Mesenteric fat pad (tissue), 1 donor: ENCODE measurements at places on chromosomes 4 and X. TPM values are rescaled to one million over a fixed set of nuclear protein-coding genes. Genes with fewer than 3 reads are reported as not detected.

GRCh38 chrX:140710710-140711109 lies 1.2 kb downstream of the LINC00632 start:
- DNase-seq = no peak

GRCh38 chr4:73735231-73735630 lies 5.1 kb upstream of the CXCL8 start:
- DNase-seq = no peak

DNA sequence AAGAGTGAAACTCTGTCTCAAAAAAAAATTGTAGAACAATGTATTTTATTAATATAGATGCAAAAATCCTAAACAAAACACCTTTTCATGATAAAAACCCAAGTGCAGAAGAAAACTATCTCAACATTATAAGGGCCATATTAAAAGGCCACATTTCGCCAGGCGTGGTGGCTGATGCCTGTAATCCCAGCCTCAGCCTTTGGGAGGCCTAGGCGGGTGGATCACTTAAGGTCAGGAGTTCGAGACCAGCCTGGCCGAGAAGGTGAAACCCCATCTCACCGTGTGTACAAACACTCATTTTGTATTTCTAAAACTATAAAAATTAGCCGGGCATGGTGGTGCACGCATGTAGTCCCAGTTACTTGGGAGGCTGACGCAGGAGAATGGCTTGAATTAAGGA lies 9.9 kb upstream of the FAM193A start:
- DNase-seq = no peak

DNA sequence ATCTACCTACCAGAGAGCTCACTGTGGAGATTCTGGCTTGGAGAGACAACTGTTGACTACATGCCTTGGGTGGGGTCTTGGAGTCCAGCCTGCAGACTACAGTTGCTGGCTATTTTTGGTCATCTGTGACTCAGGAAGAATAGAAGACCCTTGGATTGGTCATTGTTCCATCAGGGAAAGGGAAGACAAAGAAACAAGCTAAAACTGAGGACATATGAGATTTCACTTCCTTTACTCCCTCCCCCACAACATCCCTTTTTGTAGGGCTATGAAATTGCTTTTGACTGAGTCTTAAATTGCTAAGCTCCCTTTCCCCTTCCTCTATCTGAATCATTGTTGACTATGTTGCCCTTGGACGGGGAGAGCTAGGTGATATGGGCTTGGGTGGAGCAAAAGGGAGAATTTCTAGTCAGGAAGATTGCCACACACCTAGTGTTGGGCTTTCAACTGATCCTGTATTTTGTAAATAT lies 11.7 kb downstream of the MSN start:
- DNase-seq = no peak

- DNase-seq = no peak
Observed at GRCh38 chr4:164866817-164867490, 10.0 kb upstream of the APELA start.

GRCh38 chr4:8744083-8744805 lies 127.4 kb downstream of the HMX1 start:
- DNase-seq = peak; percentile 87

DNA sequence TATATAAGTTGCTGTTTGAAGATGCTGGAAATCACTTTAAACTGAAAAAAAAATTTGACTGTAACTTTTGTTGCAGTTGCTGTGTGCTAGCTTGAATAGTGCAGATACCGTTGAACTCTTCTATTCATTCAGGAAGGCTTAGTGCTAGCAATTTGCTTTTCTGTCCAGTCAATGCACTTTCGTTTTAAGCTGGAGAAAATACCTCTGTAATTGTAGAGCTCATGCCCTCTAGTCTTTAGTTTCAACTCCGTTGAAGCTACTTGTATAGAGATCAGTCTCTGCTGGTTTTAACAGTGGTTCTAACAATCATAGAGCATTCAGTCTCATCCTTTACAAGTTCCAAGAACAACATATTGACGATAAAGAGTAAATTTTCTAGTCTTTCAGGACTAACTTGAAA lies 49.0 kb upstream of the TRPC3 start:
- no peak for DNase-seq

GRCh38 chrX:41184312-41184711 lies 99.1 kb downstream of the USP9X start:
- DNase-seq = no peak

- DNase-seq = no peak
Observed at GRCh38 chr4:139060591-139060990, 45.0 kb downstream of the NOCT start.

GRCh38 chrX:105150557-105150956 lies 69.9 kb downstream of the TEX13A start:
- DNase-seq = no peak

GRCh38 chrX:10634392-10635161 lies 14.2 kb upstream of the MID1 start:
- DNase-seq = no peak

DNA sequence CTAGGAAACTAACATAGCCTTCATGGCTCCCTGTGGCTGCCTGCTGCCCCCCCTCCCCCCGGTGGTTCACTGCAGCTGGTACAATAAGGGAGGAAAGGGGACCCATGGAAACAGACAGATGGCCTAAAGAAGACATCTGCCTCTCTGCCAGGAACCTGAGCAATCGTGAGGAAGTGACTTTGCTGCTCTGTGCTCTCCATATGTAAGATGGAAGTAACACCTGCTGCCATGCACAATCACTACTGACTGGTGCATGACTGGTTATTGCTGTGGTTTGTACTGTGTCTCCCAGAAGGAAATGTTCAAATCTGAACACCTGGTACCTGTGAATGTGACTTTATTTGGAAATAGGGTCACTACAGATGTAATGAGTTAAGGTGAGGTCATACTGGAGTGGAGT lies 43.6 kb downstream of the CD99L2 start:
- no peak for DNase-seq

DNA sequence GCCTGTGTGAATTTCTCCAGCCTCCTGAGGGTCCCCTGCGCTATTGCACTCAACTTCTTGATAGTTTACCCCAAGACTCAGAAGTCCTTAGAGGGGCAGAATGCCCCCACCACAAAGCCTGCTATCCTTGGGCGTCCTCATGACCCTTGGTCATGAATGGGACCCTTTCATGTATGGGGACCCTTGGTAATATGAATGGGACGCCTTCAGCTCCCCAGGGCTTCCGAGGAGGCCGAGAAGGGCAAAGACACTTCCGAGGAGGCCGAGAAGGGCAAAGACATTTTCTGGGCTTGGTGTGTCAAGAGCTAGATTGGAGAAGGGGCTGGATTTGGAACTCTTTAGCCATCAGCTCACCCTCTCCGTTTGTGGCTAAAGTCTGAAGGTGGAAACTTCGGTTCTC lies 8.6 kb downstream of the SHOX start:
- no peak for DNase-seq

GRCh38 chr4:54378461-54378860 lies 149.4 kb downstream of the PDGFRA start:
- no peak for DNase-seq

GRCh38 chr4:38983787-38984598 lies 48.2 kb downstream of the TMEM156 start:
- no peak for DNase-seq

GRCh38 chr4:101871962-101872676 lies 81.6 kb downstream of the BANK1 start:
- no peak for DNase-seq

DNA sequence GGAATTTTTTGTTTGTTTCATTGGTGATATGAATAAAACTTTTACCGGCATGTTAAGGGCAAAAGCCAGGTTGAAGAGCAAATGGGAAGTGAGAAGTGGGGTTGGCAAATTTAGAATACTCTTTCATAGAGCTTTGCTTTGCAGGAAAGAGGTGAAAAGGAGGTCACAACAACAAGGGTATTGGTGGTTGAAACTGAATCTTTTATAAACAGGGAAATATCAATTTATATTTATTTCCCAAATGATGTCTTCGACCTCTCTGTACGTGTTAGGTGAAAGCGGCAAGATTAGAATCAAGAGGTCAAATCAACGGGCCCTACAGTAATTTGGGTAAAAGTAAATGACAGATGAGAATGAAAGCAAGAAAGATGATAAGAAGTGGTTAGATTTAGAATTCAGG lies 3.4 kb downstream of the SMR3A start:
- DNase-seq = no peak

DNA sequence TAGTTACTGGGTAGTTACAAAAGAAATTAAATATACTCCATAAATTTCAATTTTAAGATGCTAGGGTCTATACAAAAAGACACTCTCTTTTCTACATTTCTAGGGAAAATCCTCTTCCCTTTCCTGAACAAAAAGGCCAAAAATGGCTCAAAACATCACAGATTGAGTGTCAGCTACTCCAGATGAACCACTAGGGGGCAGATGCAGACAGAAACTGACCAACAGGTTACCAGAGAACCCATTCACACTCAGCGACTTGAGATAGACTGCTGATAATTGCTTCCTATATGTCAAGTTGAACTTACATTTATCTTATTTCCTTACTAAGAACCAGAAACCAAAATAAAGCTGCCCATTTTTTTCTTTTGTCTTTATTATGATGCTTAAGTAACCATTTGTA lies 83.4 kb upstream of the MID1IP1 start:
- DNase-seq = no peak

DNA sequence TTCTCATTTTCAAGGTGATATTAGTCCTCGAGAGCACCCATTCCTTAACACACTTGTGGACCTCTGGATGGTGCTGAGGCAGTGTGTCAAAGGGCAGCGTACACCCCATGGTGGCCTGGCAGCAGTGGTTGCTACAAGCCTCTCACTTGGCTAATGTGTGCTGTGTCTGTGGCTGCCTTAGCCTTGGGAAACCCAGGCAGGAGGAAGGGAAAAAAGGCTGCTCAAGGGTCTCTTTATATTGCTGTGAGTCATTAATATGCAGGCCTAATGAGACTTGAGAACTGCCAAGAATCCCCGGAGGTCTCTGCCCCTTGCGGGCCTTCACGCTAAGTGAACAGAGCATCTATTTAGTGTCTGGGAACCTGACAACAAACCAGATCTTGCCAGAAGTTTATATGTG lies 7.0 kb downstream of the PCDH10 start:
- no peak for DNase-seq

DNA sequence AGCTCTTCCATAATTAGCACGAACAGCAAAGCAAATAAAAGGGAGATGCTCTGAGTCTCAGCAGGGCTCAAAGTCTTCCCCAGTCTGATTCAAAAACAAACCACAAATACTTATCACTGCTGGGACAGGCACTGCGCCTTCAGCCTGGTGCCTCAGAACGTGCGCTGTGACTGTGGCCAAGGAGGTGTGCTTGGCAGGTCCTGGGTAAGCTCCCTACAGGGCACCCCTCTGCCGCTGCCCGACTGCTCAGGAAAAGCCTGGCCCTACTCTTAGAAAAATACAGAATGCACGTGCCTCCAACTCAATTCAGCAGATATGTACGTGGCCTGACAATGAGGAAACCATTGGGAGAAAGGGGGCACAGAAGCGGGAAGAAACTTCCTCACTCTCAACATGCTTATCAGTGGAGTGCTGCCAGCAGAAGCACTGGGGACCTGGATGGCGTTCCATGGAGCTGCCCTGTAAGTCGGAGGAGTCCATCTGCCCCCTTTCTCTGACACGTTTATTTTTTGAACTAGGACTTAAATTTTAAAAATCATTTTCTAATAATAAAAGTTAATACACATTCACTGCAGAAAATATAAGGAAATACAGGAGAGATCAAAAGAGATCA lies 86.8 kb downstream of the GATB start:
- DNase-seq = no peak

GRCh38 chrX:107741404-107741790 lies 34.2 kb downstream of the TSC22D3 start:
- DNase-seq = no peak

DNA sequence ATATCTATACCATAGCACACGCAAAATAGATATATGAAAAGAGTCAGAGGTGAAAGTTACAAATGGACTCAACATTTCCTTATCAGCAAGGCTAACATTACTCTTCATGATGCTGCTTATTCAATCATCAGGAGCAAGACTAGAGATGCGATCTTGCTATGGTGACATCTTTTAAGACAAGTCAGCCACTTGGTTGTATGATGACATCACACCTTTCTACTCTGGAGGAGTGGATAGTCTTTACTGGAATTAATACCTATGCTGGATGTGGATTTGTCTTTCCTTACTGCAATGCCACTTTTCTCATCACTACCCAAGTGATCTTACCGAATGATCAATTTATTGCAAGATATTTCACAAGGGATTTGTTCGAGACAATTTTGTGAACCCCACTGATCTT lies 87.0 kb upstream of the SPOCK3 start:
- DNase-seq = no peak

GRCh38 chr4:138843616-138844015 lies 172.0 kb upstream of the NOCT start:
- DNase-seq = no peak

DNA sequence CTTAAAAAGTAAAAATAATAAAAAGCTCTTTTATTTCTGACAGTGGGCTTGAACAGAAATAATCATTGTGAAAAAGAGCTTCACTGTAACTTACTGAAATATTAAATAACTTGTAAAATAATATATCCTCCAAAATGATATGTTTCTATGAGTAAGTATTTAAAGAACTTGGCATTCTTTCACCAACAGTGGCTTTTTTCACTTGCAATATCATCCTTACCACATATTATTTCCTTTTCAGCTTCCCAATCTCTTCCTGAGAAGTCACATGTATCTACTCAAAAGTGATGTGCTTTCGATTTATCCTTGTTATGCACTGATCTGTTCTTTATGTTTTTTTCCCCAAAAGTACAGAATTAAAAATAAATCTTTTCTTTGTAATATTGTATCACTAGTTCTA lies 2.2 kb upstream of the PCDH18 start:
- DNase-seq = no peak

GRCh38 chr4:9771034-9771433 lies 10.4 kb upstream of the DRD5 start:
- DNase-seq = no peak

DNA sequence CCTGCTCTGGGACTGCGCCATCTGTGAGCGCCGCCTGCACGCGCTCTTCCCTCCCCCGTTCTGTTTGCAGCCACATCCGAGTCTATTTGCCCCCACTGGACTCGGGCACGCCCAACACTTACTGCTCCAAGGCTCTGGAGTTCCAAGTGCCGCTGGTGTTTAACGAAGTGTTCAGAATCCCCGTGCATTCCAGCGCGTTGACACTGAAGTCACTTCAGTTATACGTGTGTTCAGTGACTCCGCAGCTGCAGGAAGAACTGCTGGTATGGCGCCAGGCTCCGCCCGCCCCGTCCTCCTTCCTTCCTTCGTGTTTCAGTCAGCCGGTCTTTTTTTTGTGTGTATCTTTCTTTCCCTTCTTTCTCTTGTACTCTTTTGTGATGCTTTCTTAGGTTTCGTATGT lies 30.7 kb upstream of the CLCN4 start:
- no peak for DNase-seq

SLC6A14 gene
- not detected for total RNA-seq

MAGEB2 gene
- not detected for total RNA-seq

SYTL5 gene
- 0.06 TPM for total RNA-seq

CFAP47 gene
- total RNA-seq = not detected

BEND2 gene
- total RNA-seq = not detected

HDX gene
- total RNA-seq = 5.8 TPM
